ENCODE measurements at places on chromosomes 3 and 15.

GRCh38 chr3:128381609-128382008 is 85.1 kb downstream of the DNAJB8 start:
- no peak for DNase-seq

- no peak for DNase-seq
These were observed 624 bp downstream of the BRK1 start for GRCh38 chr3:10116138-10116460.

DNA sequence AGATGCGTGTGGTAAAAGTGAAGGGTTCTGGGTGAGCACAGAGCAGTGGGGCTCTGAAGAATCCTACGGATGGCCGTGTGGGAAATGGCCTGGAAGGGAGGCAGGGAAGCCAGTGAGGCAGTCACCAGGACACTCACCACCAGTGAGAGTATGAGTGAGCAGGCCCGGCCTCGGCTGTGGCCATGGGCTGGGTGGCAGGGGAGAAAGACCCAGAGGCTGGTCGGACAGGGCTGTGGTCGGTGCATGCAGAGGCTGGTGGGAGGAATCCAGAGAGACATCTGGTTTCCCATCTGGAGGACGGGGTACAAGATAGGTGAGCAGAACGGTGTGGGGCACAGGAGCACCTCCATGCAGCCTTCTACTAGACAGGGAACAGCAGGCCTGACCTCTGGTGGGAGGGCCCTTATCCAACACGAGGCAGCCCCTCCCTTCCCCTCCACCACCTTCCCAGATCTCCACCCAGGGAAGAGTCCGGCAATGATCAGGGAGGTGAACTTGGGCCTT is 10.1 kb downstream of the PCSK6 start:
- no peak for DNase-seq

- peak; percentile 5 for DNase-seq
These were observed 220.8 kb upstream of the TPRG1 start for GRCh38 chr3:188950832-188951489.

DNA sequence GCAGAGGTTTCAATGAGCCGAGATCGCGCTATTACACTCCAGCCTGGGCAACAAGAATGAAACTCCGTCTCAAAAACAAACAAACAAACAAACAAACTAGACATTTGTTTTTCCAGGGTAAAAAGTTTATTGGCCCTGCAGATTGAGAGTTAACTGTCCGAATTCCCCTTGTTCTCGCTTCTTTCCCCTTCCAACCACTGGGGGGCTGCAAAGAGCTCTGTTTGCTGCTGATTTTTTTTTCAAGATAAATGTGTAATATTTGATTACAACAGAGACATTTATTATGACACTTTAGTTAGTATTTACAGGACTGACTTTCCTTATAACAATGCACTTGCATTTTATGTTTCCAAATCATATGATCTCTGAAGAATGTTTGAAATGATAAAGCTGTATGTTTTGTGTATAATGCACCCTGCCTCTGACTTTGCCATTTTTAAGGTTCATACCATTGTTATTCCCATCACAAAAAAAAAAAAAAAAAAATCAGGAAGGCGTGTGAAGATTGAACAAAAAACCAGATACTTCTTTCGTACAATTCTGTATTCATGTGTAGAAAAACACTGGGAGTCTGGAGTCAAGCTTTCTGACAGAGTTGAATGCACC is 2.8 kb downstream of the CLSTN2 start:
- no peak for DNase-seq

GRCh38 chr3:94285872-94286271 is 223.0 kb downstream of the NSUN3 start:
- DNase-seq = no peak

DNA sequence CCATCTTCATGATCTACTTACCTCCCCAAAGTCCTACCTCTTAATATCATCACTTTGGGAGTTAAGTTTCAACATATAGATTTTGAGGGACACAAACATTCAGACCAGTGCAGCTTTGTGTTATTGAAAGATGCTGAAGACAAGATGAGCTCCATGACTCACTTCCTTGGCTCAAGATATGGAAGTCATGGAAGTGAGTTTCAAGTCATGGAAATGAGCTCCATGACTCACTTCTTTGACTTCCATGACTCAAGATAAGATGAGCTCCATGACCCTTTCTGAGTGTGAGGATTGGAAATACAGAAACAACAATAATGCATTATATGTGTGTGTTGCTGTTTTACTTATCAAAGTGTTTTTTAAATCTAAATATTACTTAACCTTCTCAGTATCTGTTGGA is 170.2 kb upstream of the TPRG1 start:
- no peak for DNase-seq

GRCh38 chr3:27532426-27533260 is 48.5 kb upstream of the SLC4A7 start:
- no peak for DNase-seq

DNA sequence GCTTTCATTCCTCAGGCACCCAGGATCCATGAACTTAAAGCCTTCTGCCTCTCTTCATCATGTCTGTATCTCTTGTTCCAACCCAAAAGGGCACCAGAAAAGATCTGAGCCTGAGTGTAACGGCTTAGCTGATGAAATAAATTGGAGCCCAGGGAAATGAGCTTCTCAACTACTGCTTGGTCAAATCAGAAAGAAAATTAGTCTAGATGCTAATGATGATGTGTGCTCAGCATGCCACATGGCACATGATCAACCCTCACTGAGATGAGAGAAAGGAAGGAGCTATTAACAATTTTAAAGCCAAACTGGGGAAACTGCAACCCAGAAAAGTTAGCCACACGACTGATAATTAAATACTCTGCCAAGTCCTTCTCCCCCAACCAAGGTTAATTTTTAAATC is 325.7 kb downstream of the CNTN3 start:
- DNase-seq = no peak

GRCh38 chr15:34038871-34039789 is at the start of gene AVEN:
Gene AVEN (minus strand): TSS chr15:34039204. CDS start chr15:34039046, 158 bp downstream.
- peak; percentile 63 for DNase-seq

- no peak for DNase-seq
These were observed 3.2 kb upstream of the INSYN1 start for GRCh38 chr15:73756390-73756789.

DNA sequence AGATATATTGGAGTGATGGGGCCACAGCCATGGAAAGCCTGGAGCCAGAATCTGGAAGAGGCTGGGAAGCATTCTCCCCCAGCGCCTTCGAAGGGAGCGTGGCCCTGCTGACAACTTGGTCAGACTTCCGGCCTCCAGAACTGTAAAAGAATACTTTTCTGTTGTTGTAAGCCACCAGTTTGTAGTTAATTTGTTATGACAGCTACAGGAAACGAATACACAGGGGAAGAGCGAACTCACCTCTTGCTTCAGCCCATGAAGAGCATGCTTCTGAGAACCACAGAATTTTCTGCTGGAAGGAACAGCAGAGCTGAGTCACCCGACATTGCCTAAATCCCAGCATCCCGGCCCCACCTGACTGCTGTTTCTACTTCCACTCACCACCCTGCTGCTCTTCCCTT is 501.7 kb downstream of the SHQ1 start:
- no peak for DNase-seq

GRCh38 chr3:167930453-167930852 is 165.3 kb downstream of the GOLIM4 start:
- no peak for DNase-seq

Measured in stimulated activated CD4-positive, alpha-beta T cell treated with anti-CD3 and anti-CD28 coated beads, TNF-alpha, amount 100 ng/mL, for 4 hours (primary cell).